ENCODE measurements at places on chromosomes 5 and 9. TPM values are rescaled to one million over a fixed set of nuclear protein-coding genes. Genes with fewer than 3 reads are reported as not detected.

The IL4 gene
- total RNA-seq: not detected

DNA sequence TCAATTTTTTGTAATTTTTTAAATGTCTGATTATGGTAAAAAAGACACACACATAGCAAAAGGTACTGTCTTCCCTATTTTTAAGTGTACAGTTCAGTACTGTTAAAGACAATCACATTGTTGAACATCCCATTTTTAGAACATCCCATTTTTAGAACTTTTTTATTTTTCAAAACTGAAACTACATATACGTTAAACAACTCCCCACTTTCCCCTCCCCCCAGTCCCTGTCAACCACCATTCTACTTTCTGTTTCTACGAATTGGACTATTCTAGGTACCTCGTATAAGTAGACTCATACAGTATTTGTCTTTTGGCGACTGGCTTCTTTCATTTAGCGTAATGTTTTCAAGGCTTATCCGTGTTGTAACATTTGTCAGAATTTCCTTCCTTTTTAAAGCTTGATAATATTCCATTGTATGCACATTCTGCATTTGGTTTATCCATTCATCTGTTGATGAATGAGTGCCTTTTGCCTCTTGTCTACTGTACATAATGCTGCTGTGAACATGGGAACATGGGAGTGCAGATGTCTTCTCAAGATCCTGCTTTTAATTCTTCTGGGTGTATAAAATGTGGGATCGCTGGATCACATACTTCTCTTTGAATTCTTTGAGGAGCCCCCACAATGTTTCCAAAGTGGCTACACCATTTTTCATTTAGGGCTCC, 154.0 kb downstream of the PIK3R1 start:
- H3K4me3 ChIP-seq: no peak overlapping the region
- H3K4me1 ChIP-seq: no peaks in the 10 kb centered on the region
- DNase-seq: no peak

The POU5F2 gene
- total RNA-seq: 4.1 TPM

DNA sequence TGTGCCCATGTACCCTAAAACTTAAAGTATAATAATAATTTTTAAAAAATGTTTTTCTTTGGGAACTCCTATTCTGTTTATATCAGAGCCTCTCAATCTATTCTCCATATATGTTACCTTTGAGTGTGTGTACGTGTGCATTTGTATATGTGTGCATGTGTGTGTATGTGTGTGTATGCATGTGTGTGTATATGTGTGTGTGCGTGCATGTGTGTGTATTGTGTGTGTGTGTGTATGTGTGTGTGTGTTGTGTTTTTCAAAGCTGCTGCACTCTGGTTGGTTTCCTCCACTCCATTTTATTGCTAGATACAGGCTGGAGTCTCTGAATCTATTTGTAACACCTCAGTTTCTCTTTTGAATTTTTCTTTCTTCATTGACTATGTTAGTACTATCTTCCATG, 20.0 kb downstream of the SURF6 start:
- H3K27ac ChIP-seq: no peak overlapping the region
- no peaks in the 10 kb centered on the region for H3K27me3 ChIP-seq
- H3K4me1 ChIP-seq: no peaks in the 10 kb centered on the region
- H3K36me3 ChIP-seq: no peaks in the 10 kb centered on the region
- DNase-seq: no peak
- H3K4me3 ChIP-seq: no peak overlapping the region

DNA sequence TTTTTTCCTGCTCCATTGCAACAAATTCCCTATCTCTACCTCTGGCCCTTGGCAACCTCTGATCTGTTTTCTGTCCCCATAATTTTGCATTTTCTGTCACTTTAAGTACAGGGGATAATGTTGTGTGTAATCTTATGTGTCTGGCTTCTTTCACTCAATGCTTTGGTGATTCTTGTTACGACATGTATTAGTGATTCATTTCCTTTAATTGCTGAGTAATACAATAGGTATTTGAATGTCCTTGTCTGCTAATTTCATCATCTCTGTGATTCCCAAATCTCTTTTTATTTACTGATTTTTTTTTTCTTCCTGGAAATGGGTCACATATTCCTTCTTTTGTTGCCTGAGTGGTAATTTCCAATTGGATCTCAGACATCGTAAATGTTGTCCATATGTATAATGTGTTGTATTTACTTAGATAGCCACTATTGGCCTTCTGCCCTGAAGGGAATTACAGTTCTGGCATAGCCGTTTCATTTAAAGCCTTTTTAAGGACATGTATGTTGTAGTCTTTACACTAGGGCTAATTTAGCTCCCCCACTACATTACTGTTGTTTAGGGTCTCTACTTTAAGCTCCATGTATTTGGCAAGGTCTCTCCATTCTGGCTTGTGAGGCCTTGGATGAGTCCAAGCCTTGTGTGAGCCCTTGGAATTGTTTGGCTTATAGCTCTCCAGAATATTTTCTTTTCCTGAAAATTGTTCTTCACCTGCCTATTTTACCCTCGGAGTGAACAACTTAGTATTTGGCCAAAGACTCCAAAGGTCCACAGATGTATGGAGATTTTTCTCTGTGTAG, 683.8 kb downstream of the LRRC70 start:
- H3K4me3 ChIP-seq: no peak overlapping the region
- no peak overlapping the region for H3K27ac ChIP-seq
- no peaks in the 10 kb centered on the region for H3K36me3 ChIP-seq
- no peaks in the 10 kb centered on the region for H3K27me3 ChIP-seq
- H3K4me1 ChIP-seq: no peaks in the 10 kb centered on the region

The IRGM gene
- not detected for total RNA-seq

- H3K27ac ChIP-seq: peak overlapping the region; percentile 96
- peak overlapping the region; percentile 100 for H3K4me3 ChIP-seq
- H3K36me3 ChIP-seq: peaks cover 19% of the 10 kb centered on the region
These were observed 642 bp downstream of the RBM22 start for GRCh38 chr5:150700246-150700593.

GRCh38 chr9:32010322-32010721, 374.1 kb upstream of the ACO1 start:
- H3K4me1 ChIP-seq: no peaks in the 10 kb centered on the region
- H3K36me3 ChIP-seq: no peaks in the 10 kb centered on the region
- DNase-seq: no peak

- H3K27ac ChIP-seq: no peak overlapping the region
- no peaks in the 10 kb centered on the region for H3K27me3 ChIP-seq
- no peaks in the 10 kb centered on the region for H3K36me3 ChIP-seq
- DNase-seq: no peak
- H3K4me1 ChIP-seq: peaks cover 41% of the 10 kb centered on the region
These were observed 89.1 kb upstream of the COL5A1 start for GRCh38 chr9:134552349-134552990.

The CCDC183 gene
- 0.89 TPM for total RNA-seq

DNA sequence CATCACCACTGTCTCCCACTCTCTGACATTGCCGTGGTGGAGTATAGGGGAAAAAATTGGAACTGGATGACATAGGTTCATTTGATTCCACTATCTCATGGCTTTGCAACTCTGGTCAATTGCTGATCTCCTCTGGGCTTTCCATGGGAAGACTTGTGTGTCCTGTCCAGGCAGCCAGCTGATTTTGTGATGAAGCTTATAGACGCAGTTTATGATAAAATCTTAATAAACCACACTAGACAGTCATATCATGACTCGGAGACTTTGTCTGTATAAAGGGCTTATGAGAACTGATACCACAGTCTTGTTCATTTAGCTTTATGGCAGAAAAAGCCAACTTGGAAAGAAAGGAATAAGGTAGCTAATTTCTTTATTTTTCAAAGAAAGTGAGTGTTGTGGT, 296.5 kb downstream of the MAST4 start:
- H3K27me3 ChIP-seq: no peaks in the 10 kb centered on the region
- no peak overlapping the region for H3K4me3 ChIP-seq
- H3K4me1 ChIP-seq: no peaks in the 10 kb centered on the region

DNA sequence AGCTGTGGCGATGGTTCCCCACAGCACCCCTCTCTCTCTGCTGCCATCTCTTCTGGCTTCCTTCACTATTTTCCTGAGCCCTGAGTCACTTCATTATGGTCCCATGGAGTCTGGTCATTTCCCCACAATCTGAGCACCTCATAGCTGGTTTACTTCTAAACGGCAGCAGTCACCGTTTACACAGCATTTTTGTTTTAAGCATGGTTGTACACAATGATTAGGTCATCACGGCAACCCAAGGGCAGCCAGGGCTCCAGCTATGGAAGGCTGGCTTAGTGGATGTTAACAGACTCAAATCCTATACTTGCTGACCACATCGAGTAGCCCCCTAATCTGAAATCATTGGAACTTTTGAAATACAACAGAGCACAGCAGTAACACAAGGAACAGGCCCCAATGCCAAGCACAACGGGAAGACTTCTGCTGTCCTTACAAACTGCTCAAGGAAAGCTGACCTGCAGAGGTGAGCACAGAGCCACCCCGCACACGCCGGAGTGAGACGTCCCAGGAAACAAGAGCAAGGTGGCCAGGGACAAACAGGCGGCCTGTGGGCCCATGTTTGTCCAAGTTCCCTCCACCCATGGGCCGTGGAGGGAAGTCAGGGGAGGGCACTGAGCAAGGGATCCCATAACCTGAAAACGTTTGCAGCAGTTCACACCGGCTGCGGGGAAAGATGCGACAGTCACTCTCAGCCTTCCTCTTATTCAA, 22.9 kb downstream of the CAMSAP1 start:
- no peak overlapping the region for H3K4me3 ChIP-seq
- peaks cover 37% of the 10 kb centered on the region for H3K36me3 ChIP-seq
- no peaks in the 10 kb centered on the region for H3K27me3 ChIP-seq
- H3K27ac ChIP-seq: no peak overlapping the region

The CDH9 gene
- total RNA-seq: 3.2 TPM

The PGM5 gene
- total RNA-seq: 55.9 TPM

DNA sequence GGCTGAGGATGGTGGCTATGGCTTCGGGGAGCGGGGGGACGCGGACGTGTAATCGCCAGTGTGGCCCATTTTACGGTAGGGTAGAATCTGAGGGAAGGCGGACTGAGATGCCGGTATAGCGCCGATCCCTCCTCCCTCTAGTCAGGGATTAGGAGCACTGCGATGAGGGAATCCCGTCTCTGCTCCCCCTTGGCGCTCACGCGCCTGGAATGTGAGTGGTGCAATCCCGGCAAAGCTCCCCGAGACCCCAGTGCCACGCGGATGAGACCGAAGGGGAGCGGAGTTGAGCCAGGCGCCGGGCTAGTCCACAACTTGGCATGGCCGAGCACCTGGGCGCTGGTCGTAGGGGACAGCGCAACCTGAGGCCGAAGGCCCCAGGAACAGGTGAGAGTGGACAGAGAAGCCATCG, 2.2 kb downstream of the NPR3 start:
- peak; percentile 22 for DNase-seq
- H3K4me3 ChIP-seq: peak overlapping the region; percentile 37
- peaks cover 58% of the 10 kb centered on the region for H3K27me3 ChIP-seq
- no peak overlapping the region for H3K27ac ChIP-seq
- no peaks in the 10 kb centered on the region for H3K36me3 ChIP-seq
- H3K4me1 ChIP-seq: peaks cover 43% of the 10 kb centered on the region

The HRH2 gene
- total RNA-seq: 2.6 TPM

DNA sequence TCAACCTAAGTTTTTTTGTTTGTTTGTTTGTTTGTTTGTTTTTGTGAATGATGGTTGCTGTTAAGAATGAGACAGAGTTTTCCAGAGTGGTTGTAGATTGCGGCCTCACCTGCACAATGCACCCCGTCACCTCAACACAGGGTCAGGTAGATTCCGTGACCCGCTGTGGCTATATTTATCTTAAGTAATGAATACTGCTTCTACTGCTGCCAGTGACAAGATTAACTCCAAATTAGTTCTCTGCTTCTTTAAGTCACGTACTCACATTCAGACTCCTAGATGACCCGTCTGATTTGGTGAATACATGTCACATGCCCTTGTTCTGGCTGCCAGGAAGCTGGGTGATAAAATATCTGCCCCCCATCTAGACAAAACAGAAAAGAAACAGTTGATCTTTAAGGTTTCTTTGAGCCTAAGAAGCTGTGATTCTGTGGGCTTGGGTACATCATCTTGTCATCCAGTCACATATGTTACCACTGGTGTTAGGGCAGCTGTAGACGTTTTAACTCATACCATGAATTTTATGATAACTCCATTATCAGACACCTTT, 52.9 kb downstream of the CFAP95 start:
- no peak overlapping the region for H3K27ac ChIP-seq
- no peaks in the 10 kb centered on the region for H3K27me3 ChIP-seq
- DNase-seq: no peak
- no peak overlapping the region for H3K4me3 ChIP-seq

- H3K36me3 ChIP-seq: peaks cover 6% of the 10 kb centered on the region
- peaks cover 4% of the 10 kb centered on the region for H3K4me1 ChIP-seq
- no peaks in the 10 kb centered on the region for H3K27me3 ChIP-seq
- H3K4me3 ChIP-seq: no peak overlapping the region
- H3K27ac ChIP-seq: no peak overlapping the region
These were observed 9.1 kb downstream of the ANP32B start for GRCh38 chr9:97992219-97992618.

DNA sequence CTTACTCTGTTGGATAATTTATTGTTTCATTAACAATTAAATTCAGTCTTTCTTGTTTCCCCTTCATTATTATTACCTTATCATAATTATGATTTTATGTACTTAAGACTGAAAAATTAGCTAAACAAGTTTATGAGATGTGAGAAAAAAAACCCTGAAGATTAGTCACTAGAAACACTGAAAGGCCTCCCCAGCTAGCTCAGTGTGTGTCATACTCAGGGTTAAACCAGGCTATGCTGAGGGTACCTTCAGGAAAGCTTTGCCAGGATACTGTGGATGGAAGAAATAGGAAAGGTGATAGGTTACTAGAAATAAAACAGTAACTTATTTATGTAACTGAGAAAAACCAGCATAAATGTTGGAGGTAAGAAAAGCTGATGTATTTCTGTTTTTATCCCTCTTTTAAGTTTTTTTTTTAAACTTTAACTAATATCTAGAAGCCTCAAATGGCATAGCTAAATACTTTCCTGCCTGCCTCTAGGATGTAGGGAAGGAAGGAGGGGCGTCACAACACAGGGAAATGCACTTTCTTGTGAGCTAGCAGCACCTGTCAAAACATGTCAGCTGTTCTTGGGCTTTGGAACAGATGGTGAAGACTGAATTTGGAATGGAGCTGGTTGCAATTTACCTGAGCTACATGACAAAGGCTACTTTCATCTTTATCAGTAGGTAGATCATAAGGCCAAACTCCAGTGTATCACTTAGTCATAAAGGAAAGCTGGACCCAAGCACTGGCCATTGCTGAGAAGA, 24.2 kb downstream of the NMRK1 start:
- no peaks in the 10 kb centered on the region for H3K36me3 ChIP-seq
- no peaks in the 10 kb centered on the region for H3K4me1 ChIP-seq
- no peak overlapping the region for H3K27ac ChIP-seq
- no peaks in the 10 kb centered on the region for H3K27me3 ChIP-seq
